Naive thymus-derived CD4-positive, alpha-beta T cell (primary cell): ENCODE measurements at places on chromosomes 6 and 20. TPM values are rescaled to one million over a fixed set of nuclear protein-coding genes. Genes with fewer than 3 reads are reported as not detected.

ZNF311 gene
- 0.22 TPM for total RNA-seq

BEND6 gene
- not detected for total RNA-seq

NFYA gene
- 35.9 TPM for total RNA-seq

NKX2-2 gene
- not detected for total RNA-seq

HNF4A gene
- total RNA-seq, result not detected

ERVFRD-1 gene
- total RNA-seq, result not detected

KCNK16 gene
- not detected in 2 replicates for total RNA-seq

CST7 gene
- 74.9 and 77.3 TPM in 2 replicates for total RNA-seq

COL12A1 gene
- not detected for total RNA-seq

PNLDC1 gene
- total RNA-seq, result not detected

YIPF3 gene
- 67.3 TPM for total RNA-seq

GRCh38 chr6:107957308-107957908 lies 600 bp downstream of the SEC63 start:
- peak; percentile 73 for DNase-seq

DNA sequence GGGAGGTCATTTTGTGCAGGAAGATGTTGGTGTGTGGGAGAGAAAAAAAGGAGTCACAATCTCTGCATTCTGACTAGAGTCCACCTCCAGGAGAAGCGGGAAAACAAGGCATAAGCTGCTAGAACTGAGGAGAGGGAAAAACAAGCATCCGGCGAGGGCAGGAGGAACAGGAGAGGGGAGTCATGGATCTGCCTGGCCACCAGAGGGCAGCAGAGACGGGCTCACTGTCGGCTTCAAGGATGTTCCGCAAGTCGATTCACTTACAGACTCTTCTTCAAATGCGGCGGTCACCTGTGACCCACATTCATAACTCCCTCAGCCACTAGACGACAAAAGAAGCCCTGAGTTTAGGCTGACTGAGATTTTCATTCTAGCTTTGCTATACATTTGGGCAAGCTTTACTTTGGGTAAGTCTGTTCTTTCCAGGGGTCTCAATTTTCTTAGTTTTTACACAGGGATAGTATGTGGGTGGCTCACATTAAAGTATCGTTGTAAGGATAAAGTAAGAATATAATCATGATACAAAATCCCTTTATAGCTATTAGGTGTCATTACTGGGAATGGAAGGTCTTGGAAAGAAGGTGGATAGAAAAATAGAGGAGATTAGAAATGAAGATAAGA lies 6.6 kb upstream of the BTNL2 start:
- peak; percentile 73 for DNase-seq

GRCh38 chr6:34648806-34649205 lies 47.8 kb downstream of the ILRUN start:
- no peak for DNase-seq

DNA sequence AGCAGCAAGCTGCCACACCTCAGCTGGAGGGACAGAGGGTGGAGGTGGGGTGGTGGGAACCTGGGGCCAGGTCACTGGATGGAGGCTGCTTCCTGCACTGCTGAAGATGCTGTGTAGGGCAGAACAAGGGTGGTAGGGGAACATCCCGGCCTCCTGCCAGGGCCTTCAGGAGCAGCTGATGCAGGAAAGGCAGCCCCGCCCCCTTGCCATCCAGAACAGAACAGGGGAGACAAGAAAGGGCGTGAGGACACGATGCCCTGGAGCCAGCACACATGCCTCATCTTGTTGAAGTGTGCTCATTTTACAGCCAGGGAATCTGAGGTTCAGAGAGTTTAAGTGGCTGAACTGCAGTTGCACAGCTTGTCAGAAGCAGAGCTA lies 43.1 kb upstream of the PHACTR3 start:
- no peak for DNase-seq

DNA sequence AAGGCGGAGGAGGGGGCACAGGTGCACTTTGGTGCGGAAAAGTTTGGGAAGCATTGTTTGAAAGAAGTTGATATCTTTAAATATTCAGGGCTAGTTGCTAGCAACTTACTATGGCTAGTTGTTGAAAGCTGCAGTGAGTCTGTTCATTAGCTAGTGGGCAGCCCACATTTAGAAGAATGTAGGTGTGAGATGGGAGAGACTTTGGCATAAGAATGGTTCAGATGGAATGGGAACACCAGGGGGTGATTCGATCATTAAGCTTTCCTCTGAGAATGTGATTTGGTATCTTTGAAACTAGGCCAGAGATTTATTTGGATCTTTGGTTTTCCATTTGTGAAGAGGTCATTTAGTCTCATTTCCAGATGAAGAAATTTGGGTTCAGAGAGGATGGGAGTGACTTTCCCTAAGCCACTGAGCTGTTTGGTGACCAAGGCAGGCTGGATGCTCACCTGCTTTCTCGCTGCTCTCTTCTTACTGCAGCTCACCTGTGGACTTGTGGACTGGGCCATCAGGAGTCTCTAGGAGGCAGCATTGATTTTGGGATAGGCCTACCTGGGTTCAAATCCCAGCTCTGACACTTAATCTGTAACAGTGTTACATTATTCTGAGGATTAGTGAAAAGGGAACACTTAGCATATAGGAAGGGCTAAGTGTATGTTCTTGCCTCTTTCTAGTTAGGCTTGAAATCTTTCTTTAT lies 62.9 kb downstream of the CARMIL1 start:
- DNase-seq, result no peak

- DNase-seq, result no peak
Measured at GRCh38 chr6:20693466-20694063, 159.3 kb downstream of the CDKAL1 start.

DNA sequence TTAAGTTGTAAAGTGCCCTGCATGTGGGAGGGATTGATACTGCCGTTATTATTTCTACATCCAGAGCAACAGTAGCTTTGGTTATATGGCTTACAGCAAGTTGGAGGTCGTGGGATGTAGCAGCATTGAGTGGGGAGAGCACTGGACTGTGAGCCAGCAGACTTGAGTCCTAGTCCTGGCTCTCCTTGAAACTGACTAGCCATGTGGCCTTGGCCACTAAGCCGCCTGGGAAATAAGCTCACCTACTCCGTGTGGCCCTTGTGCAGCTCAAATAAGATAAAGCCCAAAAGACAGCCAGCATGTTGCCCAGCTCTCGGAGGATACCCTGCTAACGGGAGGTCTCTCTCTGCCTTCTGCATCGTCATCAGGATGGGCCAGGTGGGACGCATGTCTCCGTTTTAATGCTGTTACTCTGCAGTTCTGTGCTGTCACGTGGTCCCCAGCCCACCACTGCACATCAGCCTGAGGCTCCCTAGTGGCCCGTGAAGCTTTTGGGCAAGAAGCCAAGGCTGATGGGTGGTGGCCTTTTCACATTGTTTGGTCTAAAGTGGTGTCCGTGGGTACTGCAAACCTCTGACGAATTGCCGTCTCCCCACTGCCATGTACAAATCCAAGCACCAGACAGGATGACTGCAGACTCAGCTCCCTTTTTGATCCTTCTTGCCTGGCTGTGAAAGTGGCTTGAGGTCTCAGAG lies 7.9 kb downstream of the EPB41L1 start:
- no peak for DNase-seq

GRCh38 chr6:119739769-119740168 lies 390.2 kb upstream of the MAN1A1 start:
- no peak for DNase-seq

DNA sequence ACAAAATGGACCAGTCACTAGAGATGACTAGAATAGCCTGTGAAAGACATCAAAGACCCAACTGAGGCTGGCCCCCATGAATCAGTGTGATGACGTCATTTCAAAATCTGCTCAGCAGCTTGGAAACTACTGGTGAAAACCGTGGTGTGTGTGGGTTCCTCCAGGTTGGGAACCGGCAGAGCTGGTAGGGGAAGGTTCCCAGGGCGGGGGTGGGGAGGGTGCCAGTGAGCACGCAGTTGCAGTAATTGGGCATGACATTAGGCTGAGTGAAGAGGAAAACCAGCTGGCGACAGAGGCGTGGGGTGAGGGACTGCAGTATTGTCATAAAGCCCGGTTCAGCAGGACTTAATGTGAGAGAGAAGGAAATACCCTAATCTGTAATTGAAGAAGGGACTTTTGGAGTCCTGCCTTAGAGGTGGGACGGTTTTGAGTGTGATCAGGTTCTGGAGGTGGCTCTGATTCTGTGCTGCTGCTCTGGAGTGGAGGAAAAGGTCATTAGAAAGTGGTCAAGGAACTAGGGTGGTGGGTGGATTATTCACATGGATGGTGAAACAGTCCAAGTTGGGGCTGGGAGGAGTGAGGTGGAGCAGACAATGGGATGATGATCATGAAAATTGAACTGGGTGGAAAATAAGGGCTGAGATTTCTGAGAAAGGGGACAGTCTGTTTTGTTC lies 52.0 kb upstream of the MTHFD1L start:
- DNase-seq, result no peak

DNA sequence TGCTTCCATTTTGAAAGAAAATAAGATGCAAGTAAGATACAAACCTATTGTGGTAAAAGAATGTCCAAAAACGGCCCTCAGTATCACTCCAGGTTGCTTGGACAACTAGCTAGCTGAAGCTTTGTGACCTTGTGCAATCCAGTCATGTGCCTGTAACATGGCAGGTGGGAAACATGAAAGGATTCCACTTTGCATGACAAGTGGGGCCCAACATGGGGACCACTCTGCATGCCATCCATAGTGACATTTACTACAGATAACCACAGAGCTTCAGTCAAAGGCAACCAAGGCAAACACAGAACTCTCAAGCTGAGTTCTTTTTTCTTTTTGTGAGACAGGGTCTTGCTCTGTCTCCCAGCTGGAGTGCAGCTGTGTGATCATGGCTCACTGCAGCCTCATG lies 15.8 kb upstream of the FBXO9 start:
- no peak for DNase-seq

GRCh38 chr6:5053864-5054244 lies 31.3 kb upstream of the PPP1R3G start:
- no peak for DNase-seq

- peak; percentile 86 for DNase-seq
Measured at GRCh38 chr6:26457806-26458688, at the start of gene BTN2A1. TSS of gene BTN2A1 (plus strand) at chr6:26457955. CDS start at chr6:26458637, 682 bp downstream.

- no peak for DNase-seq
Measured at GRCh38 chr6:91079969-91080368, 493.1 kb upstream of the MAP3K7 start.

- DNase-seq, result no peak
Measured at GRCh38 chr20:49420811-49421295, 61.6 kb downstream of the KCNB1 start.

- no peak for DNase-seq
Measured at GRCh38 chr6:107730683-107731314, 93.3 kb downstream of the SCML4 start.

- peak; percentile 8 for DNase-seq
Measured at GRCh38 chr6:170296746-170297575, 6.1 kb upstream of the DLL1 start.

GRCh38 chr6:17740559-17741220 lies 34.0 kb upstream of the NUP153 start:
- no peak for DNase-seq

DNA sequence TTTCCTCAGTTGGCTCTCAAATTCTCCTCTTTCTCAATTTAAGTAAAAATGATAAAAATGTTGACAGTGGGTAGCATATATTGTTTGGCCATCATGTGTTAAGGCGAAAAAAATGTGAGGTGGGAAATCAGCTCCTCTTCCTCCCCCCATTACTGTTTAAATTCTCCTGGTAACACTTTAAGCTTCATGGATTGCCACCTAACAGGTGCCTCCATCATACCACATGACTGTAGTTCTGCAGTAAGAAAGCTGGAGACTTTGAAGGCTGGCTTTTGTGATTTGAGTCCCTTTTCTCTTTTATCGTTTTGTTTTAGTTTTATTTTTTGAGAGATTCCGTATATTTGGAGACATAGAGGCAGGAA lies 1.2 kb downstream of the ZFAND3 start:
- DNase-seq, result peak; percentile 12

DNA sequence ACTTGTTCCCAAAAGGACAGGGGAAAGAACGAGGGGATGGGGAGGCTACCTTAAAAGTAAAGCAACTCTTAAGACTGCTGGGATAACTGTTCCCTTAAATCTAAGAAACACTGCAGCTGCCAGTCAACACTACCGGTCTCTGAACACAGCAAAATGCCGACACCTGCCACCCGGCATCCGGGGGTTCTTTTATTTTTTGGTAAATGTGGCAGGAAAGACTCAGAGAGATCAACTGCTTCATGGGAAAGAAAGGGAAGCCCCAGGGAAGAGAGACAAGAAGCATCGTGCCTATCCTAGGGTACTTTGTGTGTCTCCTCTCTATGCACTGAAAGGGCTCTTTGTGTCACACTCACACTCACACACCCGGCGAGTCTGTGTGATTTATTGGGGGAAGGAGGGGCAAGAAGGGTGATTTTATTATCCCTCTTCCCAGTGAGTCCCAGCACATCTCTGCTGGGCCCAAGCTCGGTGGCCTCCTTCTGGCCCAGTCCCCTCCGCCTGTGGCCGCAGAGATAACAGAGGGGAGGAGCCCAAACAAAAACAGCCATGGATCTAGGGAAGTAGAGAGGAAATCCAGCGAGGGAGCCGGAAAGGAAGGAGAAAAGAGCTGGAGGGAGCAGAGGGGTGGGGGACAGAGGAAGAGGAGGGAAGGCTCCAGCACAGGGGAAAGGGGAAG lies 1.4 kb downstream of the FYN start:
- DNase-seq, result no peak

- DNase-seq, result no peak
Measured at GRCh38 chr6:48765352-48765961, 654.5 kb upstream of the PTCHD4 start.

DNA sequence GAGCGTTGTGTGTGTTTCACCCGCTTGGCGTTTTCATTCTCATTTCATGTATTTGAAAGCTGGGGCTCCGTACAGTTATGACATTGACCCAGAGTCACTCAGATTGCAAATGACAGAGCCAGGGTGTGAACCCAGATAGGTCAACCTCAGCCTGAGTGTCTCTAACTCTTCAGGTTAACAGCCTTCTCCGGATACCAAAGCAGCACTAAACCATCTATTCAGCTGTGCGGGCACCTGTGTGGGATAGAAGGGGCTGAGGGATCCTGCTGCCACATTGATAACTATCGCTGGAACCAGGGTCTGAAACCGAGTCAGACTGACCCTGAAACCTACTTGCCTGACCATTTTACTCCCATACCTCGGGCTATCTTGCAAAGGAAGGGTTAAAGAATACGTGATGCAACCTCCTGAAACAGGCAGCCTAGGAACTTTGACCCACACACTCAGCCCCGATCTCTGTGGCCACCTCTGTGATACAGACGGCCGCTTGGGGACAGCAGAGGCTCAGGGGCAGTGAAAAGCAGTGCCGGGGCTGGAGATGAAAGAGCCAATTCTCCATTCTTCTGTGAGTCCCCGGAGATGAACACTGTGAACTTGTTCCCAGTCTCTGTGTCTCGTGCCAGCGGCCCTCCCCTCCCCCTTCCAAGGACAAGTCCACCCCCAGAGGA lies 233.5 kb upstream of the QKI start:
- DNase-seq, result no peak

DNA sequence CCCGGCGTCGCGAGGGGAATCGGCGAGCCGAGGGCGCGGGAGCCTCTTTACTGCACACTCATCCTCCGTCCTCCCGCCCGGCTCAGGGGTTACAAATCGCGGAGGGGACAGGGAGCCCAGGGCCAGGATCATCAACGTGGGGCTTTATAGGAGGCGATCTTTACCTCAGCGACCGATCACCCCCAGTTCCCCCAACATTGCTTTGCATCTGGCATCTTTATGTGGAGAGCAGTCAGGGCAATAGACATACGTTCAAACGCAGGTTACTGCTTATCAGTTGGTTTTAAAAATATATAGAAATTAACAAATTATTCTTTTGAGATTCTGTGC lies 634 bp downstream of the HSF2 start:
- no peak for DNase-seq

GRCh38 chr6:109452181-109452580 lies 3.4 kb downstream of the MICAL1 start:
- no peak for DNase-seq
